Dermis blood vessel endothelial cell (primary cell): ENCODE measurements at places on chromosomes 11 and 22. TPM values are rescaled to one million over a fixed set of nuclear protein-coding genes. Genes with fewer than 3 reads are reported as not detected.

The MAP6 gene
- total RNA-seq = 0.14 and 0.51 TPM in 2 replicates

The SCN3B gene
- 2.5 and 4.9 TPM in 2 replicates for total RNA-seq

The MYO7A gene
- 7.7 and 8.7 TPM in 2 replicates for total RNA-seq

The CCDC88B gene
- 0.56 and 1.2 TPM in 2 replicates for total RNA-seq

The PRR33 gene
- not detected in 2 replicates for total RNA-seq

The FAM168A gene
- total RNA-seq = 12.1 and 20.2 TPM in 2 replicates

The TMEM132A gene
- total RNA-seq = 99.5 and 112 TPM in 2 replicates

The OR52H1 gene
- total RNA-seq = not detected in 2 replicates

The HEPN1 gene
- total RNA-seq = not detected in 2 replicates

The LRP5 gene
- total RNA-seq = 87.3 and 169 TPM in 2 replicates

The SLC29A2 gene
- 1.2 and 2.3 TPM in 2 replicates for total RNA-seq

The NLRP6 gene
- not detected in 2 replicates for total RNA-seq

The UBTFL1 gene
- not detected in 2 replicates for total RNA-seq

The PLEKHB1 gene
- 0.33 and 0.34 TPM in 2 replicates for total RNA-seq

The HSPB2 gene
- not detected in 2 replicates for total RNA-seq

The OR51B2 gene
- total RNA-seq = not detected in 2 replicates

The CACNA1I gene
- total RNA-seq = not detected in 2 replicates

The KRTAP5-1 gene
- total RNA-seq = not detected in 2 replicates

The SLC22A9 gene
- total RNA-seq = not detected in 2 replicates

The CD44 gene
- total RNA-seq = 2.6 and 3.4 TPM in 2 replicates

The NCAM1 gene
- total RNA-seq = 2.2 and 3.4 TPM in 2 replicates

The LYVE1 gene
- 64.6 and 70.3 TPM in 2 replicates for total RNA-seq

The APOA1 gene
- total RNA-seq = 0.17 TPM in 1 of 2 replicates, not detected in the other

The LAYN gene
- total RNA-seq = 71.8 and 91.7 TPM in 2 replicates

The TBX1 gene
- 69.6 and 73.2 TPM in 2 replicates for total RNA-seq

The TRIM49 gene
- under 0.01 TPM in 1 of 2 replicates, not detected in the other for total RNA-seq

The OR5J2 gene
- total RNA-seq = not detected in 2 replicates

The RNF141 gene
- 42.4 and 50.1 TPM in 2 replicates for total RNA-seq

The NDUFS3 gene
- total RNA-seq = 57.3 and 101 TPM in 2 replicates

The FDX1 gene
- 9.1 and 9.2 TPM in 2 replicates for total RNA-seq

The NUMA1 gene
- 151 and 225 TPM in 2 replicates for total RNA-seq

The FADS1 gene
- 34.9 and 73.6 TPM in 2 replicates for total RNA-seq

The CST6 gene
- total RNA-seq = 0.17 and 0.60 TPM in 2 replicates

The LRRN4CL gene
- total RNA-seq = 0.34 and 0.51 TPM in 2 replicates

The VSIG2 gene
- total RNA-seq = 0.23 and 0.51 TPM in 2 replicates

The APOL4 gene
- 2.4 and 3.1 TPM in 2 replicates for total RNA-seq

The PANX3 gene
- not detected in 2 replicates for total RNA-seq

The SMIM35 gene
- not detected in 2 replicates for total RNA-seq

The PHOX2A gene
- not detected in 2 replicates for total RNA-seq

The VPREB1 gene
- total RNA-seq = not detected in 2 replicates

The APOL1 gene
- 29.5 and 34.9 TPM in 2 replicates for total RNA-seq

The TMEM151A gene
- total RNA-seq = not detected in 2 replicates

The PHF21A gene
- 6.3 and 13.2 TPM in 2 replicates for total RNA-seq

The GLB1L3 gene
- total RNA-seq = not detected in 2 replicates

The KCNK7 gene
- total RNA-seq = 0.14 and 0.17 TPM in 2 replicates

The TTC17 gene
- total RNA-seq = 79.9 and 89.3 TPM in 2 replicates

The OSBP2 gene
- total RNA-seq = 14.4 and 18.0 TPM in 2 replicates

The CNGA4 gene
- total RNA-seq = 0.09 TPM in 1 of 2 replicates, not detected in the other

The OR2AG2 gene
- not detected in 2 replicates for total RNA-seq
